RKO (cell line): ENCODE measurements at places on chromosomes 2 and 18.

GRCh38 chr2:84899304-84900204, 5.9 kb upstream of the TMSB10 start:
- no peak for DNase-seq

GRCh38 chr2:136125236-136125635, 7.3 kb upstream of the CXCR4 start:
- no peak for DNase-seq

- DNase-seq: no peak
Measured at GRCh38 chr2:125736306-125736705, 919.7 kb upstream of the GYPC start.

DNA sequence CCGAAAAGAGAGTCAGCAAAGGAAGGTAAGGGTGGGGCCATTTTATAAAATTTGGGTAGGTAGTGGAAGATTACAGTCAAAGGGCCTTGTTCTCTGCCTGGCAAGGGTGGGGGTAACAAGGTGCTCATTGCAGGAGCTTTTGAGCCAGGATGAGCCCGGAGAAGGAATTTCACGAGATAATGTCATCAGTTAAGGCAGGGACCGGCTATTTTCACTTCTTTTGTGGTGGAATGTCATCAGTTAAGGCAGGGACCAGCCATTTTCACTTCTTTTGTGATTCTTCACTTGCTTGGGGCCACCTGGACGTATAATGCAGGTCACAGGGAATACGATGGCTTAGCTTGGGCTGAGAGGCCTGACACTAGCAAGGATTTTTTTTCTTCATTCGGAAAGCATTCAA, 58.1 kb downstream of the CYP1B1 start:
- no peak for DNase-seq

DNA sequence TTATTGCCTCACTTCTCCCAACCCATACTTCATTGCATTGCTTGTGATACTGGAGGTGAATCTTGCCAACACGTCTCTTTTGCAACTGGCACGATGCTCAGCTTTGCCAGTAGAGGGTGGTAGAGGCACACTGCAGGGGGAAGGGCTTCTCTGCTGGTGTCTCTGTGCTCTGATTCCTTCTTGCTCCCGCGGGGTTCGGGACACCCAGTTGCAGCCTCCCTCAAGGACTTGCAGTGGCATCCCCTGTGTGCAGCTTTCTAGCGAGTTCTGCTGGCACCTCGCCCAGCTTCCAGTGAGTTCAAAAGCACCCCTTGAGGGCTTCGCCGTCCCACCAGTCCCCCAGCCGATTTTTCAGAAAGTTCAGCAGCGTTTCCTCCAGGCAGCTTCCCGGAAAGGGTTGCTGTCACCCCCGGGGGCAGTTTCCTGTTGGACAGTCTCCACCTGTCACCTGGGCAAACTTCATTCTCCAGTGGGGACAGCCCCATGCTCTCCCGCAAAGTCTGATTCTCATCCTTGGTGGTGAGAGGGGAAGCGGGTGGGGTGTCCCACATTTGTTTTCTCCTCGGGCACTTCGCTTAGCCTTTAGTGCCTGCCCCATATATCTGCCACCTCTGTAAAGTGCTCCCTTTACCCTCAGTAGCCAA, 35.4 kb upstream of the EN1 start:
- peak; percentile 63 for DNase-seq

GRCh38 chr18:63096327-63096874, 223.2 kb downstream of the BCL2 start:
- no peak for DNase-seq

GRCh38 chr2:105865222-105865913, 120.7 kb downstream of the NCK2 start:
- DNase-seq: no peak

DNA sequence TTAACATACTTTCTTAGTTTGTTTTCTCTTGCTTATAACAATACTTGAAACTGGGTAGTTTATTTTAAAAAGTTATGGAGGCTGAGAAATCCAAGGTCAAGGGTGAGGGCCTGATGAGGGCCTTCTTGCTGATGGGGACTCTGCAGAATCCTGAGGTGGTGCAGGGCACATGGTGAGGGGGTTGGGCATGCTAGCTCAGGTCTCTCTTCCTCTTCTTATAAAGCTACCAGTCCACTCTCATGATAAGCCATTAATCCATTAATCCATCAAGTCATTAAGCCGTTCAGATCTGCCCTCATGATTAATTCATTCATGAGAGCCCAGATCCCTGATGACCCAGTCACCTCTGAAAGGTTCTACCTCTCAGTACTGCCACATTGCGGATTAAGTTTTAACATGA, 21.4 kb downstream of the ALMS1 start:
- no peak for DNase-seq

- no peak for DNase-seq
Measured at GRCh38 chr2:86185517-86186212, 9.6 kb downstream of the IMMT start.

DNA sequence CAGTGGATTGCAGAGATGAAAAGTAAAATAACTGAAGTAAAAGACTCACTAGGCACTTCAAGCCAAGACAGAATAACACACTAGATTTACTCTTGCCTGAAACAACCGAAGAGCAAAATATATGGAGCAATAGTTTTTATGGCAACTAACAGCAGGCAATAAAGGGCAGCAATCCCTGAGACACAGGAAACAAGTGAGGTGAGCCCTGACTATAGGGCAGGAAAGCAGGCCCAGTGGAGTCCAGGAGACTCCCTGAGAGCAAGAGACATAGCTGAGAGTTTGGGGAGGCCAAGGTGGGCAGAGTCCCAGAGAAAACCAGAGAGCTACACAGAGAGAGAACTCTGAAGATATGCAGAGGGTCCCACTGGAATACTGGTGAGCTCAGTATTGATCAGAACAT, 18.8 kb downstream of the FARSB start:
- no peak for DNase-seq

- no peak for DNase-seq
Measured at GRCh38 chr18:79903071-79903635, 48.3 kb downstream of the SLC66A2 start.

- DNase-seq: no peak
Measured at GRCh38 chr2:116499389-116499788, 1315.1 kb upstream of the DDX18 start.

GRCh38 chr18:27704736-27705361, 472.1 kb downstream of the CDH2 start:
- DNase-seq: no peak

DNA sequence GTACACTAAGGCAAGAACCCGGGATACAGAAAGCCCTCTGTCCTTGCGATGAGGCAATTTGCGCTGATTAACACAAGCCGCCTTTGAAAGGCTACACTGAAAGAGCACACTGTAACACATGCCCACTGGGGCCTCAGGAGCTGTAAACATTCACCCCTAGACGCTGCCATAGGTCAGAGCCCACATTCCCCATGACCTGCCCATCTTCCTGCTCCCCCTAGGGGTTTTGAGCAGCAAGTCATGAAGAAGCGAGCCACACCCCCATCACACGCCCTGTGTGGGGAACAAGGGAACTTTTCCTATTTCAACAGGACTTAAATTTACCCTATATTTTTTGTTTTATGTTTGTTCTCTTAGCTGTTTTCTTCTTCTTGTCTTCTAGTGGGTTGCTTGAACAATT, 47.8 kb upstream of the SLC4A10 start:
- DNase-seq: peak; percentile 41

- no peak for DNase-seq
Measured at GRCh38 chr2:12883906-12884305, 167.2 kb downstream of the TRIB2 start.
